Fibroblast of skin of right quadriceps (primary cell): ENCODE measurements at places on chromosomes 11 and 22.
A peak's percentile ranks its signal among the peaks of the same experiment; 100 is the strongest.

DNA sequence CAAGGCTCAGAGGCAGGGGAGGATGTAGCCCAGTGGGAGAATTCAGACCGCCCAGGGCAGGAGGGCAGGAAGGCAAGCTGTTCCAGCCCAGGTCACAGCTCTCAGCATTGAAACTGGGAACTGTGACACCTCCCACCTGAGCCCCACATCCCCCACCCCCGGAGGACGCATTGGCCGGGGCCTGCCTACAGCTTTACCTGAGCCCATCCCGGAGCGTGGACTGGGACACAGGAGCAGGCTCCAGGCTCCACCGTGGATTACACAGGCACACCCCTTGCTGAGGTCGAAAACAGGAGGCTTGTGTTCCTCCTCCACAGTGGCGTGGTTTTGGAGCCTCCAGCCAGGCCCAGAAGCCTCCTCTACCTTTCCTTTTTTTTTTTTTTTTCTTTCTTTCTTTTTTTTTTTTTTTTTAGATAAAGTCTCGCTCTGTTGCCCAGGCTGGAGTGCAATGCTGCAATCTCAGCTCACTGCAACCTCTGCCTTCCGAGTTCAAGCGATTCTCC lies 9.1 kb upstream of the PGA3 start:
- no peak for DNase-seq

- DNase-seq: peak; percentile 11
These were observed 363.2 kb downstream of the TBC1D22A start for GRCh38 chr22:47125603-47126002.

- DNase-seq: no peak
These were observed 14.6 kb downstream of the ELFN2 start for GRCh38 chr22:37412495-37413250.

DNA sequence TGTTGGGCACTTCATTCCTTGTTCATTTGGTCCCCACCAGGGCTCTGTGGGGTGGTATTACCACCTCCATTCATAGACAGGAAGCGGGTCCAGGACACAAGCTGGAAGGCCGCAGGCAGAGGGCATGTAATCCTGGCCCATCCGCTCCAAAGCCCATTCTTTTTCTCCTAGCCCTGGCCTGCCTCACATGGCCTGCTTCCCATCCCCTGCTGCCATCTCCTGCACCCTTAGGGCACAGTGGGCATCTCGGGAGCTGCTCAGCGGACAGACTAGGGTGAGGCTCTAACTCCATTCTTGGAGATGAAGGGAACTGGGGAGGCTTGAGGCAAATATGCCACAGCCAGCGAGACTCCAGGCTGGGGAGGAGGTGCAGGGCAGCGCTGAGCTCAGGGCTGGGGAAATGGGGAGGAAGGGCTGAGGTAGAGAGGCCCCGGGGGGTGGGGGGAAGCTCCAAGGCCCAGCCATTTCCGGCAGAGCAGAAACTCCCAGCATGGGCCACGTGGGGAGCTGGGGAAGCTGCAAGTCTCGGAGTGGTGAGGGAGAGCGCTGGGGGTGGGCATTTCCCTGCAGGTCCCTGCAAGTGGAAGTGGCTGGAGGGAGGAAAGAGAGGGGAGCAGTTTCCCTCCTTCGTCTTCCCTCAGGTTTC lies 14.3 kb upstream of the BCL9L start:
- DNase-seq: peak; percentile 69

- DNase-seq: no peak
These were observed 458.5 kb upstream of the CCDC90B start for GRCh38 chr11:83744620-83745192.

DNA sequence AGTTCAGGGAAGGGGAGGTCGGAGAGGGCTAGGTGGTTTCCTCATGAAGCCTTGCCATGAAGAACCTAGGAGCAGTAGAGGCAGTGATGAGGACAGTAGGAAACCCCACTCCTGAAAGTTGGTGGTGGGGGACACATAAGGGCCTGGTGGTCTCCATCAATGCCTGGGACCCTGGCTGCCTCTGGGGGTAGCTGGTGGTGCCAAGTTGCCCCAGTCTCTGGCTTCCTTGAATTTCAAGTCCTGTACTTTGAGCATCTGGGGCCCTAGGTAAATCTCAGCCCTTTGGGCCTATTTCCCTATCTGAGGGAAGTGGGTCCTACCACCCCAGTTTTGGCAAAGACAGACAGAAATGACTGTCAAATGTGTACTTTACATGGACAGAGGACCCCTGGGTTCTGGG lies 28.1 kb downstream of the AMPD3 start:
- no peak for DNase-seq

GRCh38 chr11:72773696-72774095 lies 20.2 kb downstream of the STARD10 start:
- no peak for DNase-seq

- peak; percentile 87 for DNase-seq
These were observed 86.3 kb upstream of the BLID start for GRCh38 chr11:122202161-122202950.

- no peak for DNase-seq
These were observed 101.8 kb downstream of the NAV2 start for GRCh38 chr11:19814421-19814820.

DNA sequence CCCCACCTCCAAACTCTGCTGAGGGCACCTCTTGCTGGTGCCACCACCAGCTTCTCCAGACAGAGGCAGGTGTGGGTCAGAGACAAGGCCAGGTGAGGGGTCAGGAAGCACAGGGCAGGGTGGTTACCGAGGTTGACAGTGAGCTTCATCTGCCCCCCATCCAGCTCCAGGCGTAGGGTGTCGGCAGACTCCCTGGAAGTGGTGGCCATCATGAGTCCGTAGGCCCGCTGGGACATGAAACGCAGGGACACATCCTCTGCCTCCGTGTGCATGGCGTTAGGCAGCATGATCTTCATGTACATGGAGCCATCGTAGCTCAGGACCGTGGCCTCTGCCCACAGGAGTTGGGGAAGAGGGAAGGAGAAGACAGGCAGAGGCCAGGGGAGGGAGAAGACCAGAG lies 62.8 kb downstream of the NRXN2 start:
- DNase-seq: no peak

DNA sequence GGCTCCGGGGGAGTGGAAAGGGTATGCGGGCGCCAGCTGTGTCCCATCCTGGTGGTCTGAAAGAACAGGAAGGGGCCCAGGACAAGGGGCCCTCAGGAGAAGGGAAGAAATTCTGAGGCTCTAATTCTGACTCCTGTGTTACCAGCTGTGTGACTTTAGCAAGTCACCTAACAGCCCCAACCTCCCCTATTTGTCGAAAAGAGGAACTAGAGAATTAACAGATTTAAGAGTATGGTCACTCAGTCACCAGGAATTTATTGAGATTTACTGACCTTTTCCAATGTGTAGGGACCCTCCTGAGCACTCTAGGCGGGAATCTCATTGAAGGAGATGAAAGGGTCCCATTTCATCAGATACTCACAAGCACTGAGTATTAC lies 14.6 kb downstream of the RPS6KA4 start:
- DNase-seq: no peak

DNA sequence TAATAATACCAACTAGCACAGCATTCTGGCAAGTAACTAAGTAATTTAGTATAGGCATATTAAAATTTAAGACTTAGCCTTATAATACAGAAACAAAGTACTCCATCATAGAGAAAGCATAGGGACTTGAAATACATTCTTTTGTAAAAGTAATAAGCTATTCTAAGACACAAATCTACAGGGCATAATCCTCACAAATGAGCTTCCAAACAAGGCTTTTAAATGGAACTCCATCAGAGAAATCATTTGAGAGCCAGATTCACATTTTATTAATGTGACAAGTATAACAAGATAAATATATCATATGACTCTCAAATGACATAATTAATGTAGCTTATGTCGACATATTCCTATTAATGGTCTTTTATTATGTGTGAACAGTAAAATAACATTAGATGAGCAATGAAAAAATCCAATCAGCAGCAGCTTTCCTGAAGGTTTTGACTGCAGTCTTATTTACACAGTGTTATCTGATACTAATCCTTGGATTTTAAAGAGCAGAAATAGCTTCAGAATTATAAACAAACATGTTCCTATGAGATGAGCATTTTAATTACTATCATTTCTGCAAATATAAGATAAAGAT lies 241.4 kb downstream of the TTC28 start:
- DNase-seq: no peak
